ENCODE measurements at places on chromosomes 7 and 10.

GRCh38 chr7:68752485-68753178 is 845.6 kb upstream of the AUTS2 start:
- no peak for DNase-seq

DNA sequence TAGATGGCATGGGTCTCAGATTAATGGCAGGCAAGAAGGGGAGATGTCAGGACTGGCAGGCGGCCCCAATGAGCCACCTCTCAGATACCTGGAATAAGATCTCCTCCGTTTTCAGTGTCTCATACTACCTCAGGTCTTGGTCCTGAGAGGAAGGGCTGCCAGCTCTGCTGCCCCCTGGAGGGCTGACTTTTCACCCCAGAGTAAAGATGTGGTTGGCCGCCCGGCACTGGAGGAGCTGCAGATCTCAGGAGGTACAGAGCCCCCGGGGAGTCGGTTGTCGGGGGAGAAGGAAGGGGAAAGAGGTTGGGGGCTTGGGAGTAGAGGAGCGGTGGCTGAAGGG is 642 bp upstream of the COL13A1 start:
- DNase-seq: no peak

DNA sequence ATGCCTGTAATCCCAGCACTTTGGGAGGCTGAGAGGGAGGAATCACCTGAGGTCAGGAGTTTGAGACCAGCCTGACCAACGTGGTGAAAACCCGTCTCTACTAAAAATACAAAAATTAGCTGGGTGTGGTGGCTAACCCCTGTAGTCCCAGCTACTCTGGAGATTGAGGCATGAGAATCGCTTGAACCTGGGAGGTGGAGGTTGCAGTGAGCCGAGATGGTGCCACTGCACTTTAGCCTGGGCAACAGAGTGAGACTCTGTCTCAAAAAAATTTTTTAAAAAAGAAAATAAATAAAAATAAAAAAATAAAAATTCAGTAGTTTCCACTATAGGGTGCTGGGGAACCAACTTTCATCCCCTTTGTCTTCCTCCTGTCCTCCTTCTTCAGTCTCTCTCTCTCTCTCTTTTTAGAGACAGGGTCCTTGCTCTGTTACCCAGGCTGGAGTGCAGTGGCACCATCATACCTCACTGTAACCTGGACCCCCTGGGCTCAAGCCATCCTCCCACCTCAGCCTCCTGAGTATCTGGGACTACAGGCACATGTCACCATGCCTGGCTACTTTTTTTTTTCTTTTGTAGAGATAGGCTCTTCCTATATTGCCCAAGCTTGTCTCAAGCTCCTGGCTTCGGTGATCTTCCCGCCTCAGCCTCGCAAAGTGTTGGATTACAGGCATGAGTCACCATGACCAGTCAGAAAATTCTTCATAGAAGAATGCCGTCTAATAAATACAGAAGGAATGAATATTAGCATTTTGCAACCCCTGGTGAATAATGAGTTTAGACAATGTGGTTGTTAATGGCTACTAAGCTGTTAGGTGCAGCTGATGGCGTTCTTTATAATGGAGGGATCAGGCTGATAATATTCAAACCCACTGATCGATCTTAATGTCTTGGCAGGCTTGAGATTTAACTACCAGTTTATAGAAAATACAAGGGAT is 20.6 kb downstream of the RBM20 start:
- DNase-seq: no peak

- DNase-seq: no peak
Observed at GRCh38 chr7:151790830-151791620, 85.9 kb downstream of the PRKAG2 start.

- DNase-seq: no peak
Observed at GRCh38 chr10:49365675-49366415, 30.0 kb downstream of the DRGX start.

- no peak for DNase-seq
Observed at GRCh38 chr10:116272440-116273283, at the start of gene GFRA1. Gene GFRA1 (minus strand): TSS chr10:116273206. CDS start chr10:116272029, 1,177 bp downstream.

- DNase-seq: no peak
Observed at GRCh38 chr10:28793482-28793881, 116.2 kb downstream of the BAMBI start.

GRCh38 chr10:129526943-129527342 is 59.9 kb downstream of the MGMT start:
- no peak for DNase-seq

DNA sequence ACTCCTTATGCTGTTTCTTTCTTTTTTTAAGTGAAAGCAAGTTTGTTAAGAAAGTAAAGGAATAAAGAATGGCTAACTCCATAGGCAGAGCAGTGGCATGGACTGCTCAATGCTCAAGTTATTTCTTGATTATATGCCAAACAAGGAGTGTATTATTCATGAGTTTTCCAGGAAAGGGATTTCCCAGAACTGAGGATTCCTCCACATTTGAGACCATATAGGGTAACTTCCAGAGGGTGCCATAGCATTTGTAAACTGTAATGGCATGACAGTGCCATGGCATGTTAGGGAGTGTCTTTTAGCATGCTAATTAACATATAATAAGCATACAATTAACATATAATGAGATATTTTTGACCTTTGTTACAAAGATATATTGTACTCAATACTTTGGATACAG is 1034.5 kb upstream of the PHF14 start:
- no peak for DNase-seq

DNA sequence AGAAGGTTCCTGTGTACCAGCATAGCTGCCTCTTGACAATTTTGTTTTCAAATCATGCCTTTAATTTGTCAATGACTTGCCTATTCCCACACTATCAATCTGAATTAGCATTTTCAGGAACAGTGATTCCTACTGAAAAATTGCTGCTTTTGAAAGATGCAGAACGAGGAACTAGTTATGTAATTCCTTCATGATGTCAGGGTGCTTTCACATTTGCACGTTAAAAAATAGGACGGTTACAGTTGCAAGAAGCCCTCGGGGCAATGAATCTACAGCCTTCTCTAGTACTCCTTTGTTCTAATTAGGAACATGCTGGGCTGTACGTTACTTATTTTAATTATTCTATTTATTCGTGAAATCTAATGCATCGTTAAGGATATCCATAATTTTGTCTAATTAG is 253.9 kb downstream of the OTUD1 start:
- no peak for DNase-seq

DNA sequence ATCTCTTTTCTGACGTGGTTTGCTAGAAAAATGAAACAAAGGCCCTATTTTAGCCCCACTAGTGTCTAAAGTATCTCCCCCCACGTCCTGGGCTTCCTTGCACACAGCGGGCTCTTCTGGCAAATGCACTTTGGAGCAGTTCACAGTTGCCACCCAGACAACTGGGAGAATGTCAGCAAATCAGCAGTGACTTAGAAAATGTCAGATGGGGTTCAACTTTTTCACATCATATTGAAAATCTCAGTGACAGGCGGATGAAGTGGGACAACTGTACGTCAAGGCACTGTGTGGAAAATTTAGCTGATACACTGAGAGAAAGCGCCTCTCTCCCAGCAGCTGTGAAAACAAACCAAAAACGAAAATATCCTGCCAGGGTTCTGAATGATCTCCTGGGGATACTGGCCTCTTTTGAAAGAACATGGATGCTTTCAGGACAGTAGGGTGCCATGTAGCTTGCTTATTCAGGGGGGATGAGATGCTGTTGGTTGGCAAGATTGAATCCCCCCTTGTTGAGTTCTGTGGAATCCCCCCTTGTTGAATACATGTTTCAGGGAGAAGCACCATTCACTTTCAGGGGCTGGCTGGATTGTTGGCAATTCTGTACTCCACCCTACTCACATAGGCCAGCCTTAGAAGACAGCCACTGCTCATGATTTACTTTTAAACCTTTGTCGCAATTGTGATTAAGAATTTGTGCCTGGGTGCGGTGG is 372.8 kb upstream of the CELF2 start:
- DNase-seq: no peak

DNA sequence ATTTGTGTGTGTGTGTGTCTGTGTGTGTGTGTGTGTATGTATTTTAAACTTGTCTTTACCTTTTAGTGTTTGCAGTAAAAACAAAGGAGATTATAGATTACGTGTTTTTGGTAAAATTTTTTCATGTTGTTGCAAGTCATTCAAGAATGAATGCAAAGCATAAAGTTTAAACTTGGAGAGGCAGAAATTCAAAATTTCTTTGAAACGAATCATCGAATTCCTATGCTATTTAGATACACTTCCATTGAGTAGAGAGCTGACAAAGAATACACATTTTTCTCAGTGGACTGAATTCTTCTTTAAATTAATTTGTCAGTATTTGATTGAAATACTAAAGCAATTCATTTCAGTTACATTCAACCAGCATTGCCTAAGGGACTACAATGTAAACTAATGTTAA is 66.0 kb upstream of the HDAC9 start:
- no peak for DNase-seq

DNA sequence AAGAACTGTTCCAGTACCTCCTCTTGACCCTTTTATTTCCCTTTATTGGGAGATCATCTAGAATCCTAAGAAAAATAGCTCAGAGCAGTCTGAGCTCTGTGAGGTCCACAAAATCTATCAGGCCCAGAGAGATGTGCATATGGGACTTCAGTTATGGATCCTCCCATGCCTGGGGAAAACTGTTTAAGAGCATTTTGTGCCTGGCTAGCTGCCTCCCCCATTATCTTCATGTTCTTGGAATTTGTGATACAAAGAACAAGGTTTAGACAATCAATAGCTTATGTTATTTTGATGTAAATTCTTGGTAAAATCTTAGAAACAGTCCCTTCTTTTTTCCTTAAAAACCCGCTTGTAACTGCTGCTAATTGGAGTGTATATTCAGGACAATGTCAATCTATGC is 75.2 kb downstream of the USP6NL start:
- no peak for DNase-seq

DNA sequence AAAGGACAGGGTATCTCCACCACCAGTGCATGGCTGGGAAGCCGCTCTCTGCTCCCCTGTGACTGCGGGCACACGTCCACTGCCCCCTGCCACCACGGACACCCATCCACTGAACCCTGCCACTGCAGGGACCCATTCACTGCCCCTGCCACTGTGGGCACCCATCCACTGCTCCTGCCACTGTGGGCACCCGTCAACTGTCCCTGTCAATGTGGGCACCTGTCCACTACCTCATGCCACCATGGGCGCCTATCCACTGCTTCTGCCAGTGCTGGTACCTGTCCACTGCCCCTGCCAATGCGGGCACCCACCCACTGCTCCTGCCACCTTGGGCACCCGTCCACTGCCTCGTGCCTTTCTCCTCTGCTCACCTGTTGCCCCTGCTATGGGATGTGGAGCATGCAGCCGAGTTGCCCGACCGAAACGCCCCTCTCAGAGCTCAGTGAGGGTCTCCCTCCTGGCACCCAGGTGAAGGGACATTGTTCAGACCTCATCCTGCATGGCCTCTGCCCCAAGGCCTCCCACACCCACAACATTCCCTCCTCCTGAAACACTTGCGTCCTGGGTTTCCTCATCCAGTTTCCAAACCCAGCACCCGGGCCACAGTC is 207.4 kb downstream of the ADARB2 start:
- no peak for DNase-seq

DNA sequence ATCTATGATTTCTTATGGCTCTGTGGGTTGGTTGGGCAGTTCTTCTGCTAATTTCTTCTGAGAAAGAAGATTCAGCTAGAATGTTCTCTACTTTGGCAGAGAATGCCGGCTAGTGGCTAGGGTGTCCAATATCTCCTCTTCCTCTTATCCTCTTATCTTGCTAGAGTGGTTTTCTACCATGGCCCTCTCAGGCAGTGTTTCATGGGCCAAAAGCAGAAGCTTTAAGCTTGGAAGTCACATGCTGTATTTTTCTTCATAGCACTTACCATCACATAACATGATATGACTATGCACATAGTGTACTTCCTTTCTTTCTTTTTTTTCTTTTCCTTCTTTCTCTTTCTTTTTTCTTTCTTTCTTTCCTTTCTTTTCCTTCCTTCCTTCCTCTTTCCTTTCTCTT is 140.0 kb downstream of the ITGB8 start:
- DNase-seq: no peak

- DNase-seq: no peak
Observed at GRCh38 chr10:10850214-10850613, 167.5 kb upstream of the CELF2 start.

GRCh38 chr7:33471636-33472242 is 342.4 kb downstream of the BBS9 start:
- no peak for DNase-seq

GRCh38 chr7:92751902-92752901 is 84.2 kb downstream of the CDK6 start:
- DNase-seq: no peak

GRCh38 chr10:110305767-110306451 is 1.2 kb upstream of the SMNDC1 start:
- DNase-seq: peak; percentile 8

DNA sequence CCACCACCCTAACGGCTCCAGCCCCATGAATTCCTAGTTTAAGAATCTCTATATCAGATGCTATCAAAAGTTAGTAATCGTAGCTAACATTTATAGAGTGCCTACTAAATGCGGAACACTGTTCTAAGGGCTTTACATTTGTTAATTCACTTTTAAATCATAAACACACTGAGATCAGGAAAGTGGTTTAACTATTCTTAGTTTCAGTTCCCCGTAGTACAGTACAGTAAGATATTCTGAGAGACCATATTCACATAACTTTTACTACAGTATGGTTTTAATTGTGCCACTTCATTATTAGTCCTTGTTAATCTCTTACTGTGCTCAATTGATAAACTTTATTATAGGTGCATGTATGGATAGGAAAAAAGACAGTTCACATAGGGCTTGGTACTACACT is 22.5 kb downstream of the SYPL1 start:
- DNase-seq: no peak

- DNase-seq: no peak
Observed at GRCh38 chr10:4006051-4006450, 221.0 kb upstream of the KLF6 start.

DNA sequence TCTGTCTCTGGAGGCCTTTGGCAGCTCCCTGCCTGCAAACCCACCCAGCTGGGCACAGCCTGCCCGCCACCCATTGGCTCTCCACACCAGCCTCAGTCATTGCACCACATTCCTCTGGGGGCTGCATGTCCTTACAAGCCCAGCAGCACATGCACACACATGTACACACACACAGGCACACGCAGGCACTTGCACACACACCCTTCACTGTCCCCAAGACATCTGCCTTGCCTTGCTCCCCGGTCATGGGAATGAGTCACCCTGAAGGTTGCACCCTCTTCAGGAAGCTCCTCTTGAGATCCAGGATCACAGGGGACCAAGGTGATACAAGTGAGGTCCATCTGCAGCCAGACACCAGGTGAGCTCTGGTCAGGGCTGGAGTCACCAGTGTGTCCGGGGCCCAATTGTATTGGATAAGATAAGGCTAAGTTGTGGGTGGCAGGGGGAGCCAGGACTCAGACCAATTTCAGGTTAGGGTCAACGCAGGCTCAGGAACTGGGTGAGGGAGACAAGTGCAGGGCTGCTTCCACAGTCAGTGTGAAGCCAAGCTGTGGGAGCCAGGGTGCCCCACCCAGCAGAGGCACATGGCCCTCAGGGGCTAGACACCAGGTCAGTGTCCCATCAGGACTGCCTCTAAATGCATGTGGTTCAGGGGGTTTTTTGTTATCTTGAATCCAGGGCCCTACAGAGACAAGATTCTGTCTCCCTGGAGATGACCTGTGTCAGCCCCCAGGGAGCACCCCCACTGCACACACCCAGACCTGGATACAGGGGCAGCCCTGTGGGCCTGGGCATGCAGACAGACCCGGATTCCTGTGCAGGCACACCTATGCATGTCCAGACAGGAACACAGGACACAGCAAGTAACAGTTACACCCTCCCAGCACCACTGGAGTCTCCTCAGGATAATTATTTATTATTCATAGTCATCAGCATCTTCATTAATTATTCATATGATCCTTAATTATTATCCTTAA is 33.8 kb downstream of the KCNH2 start:
- DNase-seq: no peak

Measured in stimulated activated CD8-positive, alpha-beta memory T cell treated with anti-CD3 and anti-CD28 coated beads, Interleukin-4, amount 100 ng/mL, for 1 hour (primary cell).